ENCODE measurements at places on chromosomes 7 and 10.
A peak's percentile ranks its signal among the peaks of the same experiment; 100 is the strongest.

- DNase-seq = no peak
Observed at GRCh38 chr10:96493254-96493653, 20.5 kb downstream of the TLL2 start.

GRCh38 chr10:117175215-117175900 lies 21.9 kb upstream of the KCNK18 start:
- DNase-seq = no peak

DNA sequence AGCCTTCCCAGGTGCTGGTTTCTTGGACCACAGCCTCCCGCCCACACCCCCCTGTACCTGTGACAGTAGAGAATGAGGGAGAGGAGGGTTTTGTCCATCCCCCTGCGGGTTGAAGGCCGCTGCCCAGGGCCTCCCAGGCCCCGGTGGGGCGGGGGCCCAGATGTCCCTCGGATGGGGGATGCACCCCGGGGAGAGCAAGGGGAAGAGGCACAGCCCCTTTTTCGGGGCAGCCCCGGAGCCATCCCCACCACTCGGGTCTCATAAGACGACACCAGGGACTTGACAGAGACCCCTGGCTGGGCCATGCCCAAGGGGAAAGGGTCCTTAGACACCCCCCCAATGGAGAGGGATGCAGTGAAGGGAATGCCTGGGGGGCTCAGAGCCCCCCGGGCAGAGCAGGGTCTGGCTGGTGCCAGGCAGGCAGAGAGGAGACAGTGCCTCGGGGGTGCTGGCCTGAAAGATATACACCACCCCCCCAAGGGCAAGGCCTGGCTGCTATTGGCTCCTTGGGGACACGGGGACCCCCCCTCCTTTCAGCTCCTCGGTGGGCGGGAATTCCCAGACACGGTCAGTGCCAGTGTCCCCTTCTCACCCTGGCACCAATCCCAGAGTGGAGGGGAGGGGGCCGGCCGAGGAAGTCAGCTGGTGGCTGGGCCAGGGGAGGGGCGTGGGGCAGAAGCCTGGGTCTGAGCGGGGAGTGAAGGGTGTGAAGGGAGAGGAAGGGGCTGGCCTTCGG lies 3.7 kb upstream of the SPACDR start:
- DNase-seq = no peak

DNA sequence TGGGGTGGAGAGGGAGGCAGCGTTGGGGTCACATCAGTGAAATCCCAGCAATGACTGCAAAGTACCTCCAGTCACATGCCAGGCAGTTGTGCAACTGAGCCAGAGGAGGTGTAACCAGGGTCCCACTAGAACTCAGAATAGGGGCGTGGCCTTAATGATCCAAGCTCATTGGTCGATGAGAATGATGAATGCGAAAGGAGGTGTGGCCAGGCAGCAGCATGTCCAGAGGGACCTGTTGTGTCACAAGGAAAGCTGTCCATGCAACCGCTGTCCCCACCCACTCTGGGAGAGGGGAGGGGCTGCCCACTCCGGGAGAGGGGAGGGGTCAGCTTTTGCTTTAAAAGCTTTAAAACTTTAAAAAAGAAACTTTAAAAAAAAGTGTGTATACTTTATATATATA lies 25.3 kb upstream of the MTPAP start:
- DNase-seq = no peak

GRCh38 chr10:128073890-128074289 lies 52.3 kb downstream of the MKI67 start:
- peak; percentile 61 for DNase-seq

- no peak for DNase-seq
Observed at GRCh38 chr10:132396494-132397035, 435 bp upstream of the PWWP2B start.

GRCh38 chr7:7315851-7316250 lies 133.5 kb downstream of the C1GALT1 start:
- DNase-seq = no peak

- DNase-seq = no peak
Observed at GRCh38 chr10:71918992-71919391, 45.2 kb upstream of the CHST3 start.

DNA sequence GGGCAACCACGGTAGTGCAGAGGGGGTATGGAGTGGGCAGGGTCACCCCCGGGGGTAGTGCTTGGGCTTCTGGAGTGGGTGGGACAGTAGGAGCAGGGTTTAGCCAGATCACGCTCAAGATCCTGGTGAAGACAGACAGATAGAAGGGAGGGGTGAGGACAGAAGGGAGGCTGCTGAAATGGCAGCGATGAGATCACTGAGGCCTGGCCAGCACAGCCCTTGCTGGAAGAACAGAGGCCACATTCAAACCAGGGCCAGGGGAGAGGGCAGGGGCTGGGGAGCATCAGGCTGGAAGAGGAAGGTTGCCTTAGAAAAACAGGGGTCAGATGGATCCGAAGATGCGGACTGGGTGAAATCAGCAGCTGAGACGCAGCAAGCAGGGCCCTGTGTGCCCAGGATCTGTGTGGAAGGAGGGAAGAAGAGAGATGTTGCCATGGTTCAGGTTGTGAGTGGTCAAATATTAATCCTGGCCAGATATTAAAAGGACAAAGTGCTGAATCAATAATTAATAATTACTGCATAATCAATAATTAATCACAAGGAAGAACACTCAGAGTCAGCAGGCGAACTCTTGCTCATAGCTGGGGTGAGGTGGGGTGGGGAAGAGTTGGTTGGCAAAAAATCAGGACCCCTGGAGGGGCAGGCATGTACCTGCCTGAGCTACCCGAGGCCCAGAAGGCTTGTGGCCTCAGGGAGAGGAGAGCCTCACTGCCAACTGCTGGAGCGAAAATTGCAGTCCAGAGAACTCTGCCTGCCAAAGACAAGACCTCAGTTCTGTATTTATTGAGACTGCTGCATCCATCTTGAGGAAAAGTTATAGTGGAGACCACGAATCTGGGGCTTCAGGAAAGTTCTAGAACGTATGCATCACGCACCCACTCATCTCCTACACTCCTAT lies 105.7 kb downstream of the GRB10 start:
- no peak for DNase-seq

DNA sequence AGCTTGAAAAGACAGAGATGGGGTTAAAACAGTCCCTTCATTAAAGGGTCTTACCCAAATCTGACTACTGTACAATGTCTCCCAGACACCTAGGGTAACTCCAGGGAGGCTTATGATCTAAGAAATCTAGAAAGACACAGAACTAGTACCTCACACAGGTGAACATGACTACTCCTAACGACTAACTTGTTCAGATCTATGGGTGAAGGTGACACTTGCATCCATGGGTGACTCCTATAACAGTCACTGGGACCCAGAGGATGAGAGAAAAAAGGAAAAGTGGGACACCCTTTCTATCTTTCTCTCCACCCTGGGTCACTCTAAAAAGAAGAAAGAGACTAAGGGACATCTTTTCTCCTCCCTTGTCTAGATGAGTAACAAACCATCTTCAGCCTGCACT lies 19.2 kb downstream of the AKR1C8 start:
- DNase-seq = no peak

GRCh38 chr10:78353636-78354035 lies 320.0 kb downstream of the RPS24 start:
- DNase-seq = no peak

DNA sequence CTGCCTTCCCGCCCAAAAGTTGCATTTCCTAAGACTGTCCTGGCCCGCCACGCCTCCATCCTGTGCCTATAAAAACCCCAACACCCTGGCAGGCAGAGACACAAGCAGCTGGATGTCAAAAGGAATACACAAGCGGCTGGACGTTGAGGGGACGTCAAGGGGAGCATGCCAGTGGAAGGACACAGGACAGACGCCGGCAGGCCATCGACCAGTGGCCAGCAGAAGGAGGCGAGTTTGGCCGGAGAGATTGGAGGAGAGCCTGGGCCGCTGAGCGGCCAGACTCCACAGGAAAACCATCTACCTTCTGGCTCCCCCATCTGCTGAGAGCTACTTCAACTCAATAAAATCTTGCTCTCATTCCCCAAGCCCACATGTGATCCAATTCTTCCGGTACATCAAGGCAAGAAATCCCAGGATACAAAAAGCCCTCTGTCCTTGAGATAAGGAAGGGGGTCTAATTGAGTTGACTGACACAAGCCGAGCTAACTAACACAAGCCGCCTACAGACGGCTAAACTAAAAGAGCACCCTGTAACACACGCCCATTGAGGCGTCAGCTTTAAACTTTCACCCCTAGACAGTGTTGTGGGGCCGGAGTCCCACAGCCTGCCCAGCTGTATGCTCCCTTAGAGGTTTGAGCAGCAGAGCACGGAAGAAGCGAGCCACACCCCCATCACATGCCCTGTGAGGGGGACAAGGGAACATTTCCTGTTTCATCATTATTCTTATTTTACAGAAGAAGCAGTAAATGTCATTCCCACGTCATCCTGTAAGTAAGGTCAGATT lies 150.3 kb upstream of the PHYHIPL start:
- no peak for DNase-seq

GRCh38 chr7:124426621-124427020 lies 339.0 kb downstream of the GPR37 start:
- no peak for DNase-seq

DNA sequence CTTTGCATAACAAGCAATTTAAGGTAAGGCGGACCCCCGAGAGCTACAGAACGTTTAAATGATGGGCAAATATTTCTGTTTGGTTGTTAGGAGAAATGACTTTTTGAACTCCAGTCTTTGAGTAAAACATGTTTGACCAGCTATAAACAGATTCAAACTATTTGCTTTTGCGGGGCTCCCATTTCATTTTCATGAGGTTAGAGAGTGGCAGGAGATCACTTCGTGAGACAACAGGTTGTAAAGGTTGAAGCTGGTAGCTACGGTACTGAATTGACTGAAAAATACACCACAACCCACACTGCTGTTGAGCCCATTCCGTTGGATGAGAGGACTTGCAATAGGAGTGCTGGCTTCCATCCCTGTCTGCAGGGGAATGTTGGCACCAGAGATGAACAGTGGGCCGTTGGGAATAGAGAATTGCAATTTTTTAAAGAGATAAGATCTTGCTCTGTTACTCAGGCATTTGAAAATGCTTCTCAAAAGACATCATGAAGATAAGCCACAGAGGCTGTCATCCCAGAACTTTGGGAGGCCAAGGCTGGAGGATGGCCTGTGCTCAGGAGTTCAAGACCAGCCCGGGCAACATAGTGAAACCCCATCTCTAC lies 65.7 kb upstream of the CARD11 start:
- DNase-seq = no peak
